Vagina (tissue), 2 donors: ENCODE measurements at places on chromosomes 1 and 21.
A peak's percentile ranks its signal among the peaks of the same experiment; 100 is the strongest.

DNA sequence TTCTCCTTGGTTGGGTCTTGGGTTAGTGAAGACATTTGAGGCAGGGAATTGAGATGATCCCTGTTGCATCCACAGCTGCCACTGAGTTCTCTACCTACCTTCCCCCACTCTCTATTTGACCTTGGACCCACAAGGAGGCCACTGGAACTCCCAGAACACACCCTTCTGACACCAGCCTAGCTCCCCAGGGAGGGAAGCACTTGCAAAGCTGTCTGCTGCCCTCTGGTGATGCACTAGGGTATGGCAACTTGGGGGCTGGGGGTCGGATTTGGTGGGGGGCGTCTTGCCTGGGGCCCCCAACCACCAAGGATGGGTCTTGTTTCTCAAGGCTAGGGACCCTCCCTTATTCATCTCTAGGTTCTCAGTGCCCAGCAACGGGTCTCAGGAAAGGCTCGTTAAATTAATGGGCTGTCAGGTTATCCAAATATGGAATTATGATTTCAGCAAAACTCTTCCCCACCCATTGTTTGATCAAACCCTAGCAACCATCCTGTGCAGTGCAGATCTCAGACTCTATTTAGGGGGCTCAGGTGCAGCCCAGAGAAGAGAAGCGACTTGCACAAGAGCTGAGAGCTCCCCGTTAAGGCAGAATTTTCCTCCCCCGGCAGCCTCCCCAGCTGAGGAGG lies 177.8 kb upstream of the KLHDC7A start:
- H3K36me3 ChIP-seq, result no peaks in the 10 kb centered on the region
- no peak overlapping the region for H3K27ac ChIP-seq
- H3K4me3 ChIP-seq, result no peak overlapping the region
- DNase-seq, result no peak
- no peaks in the 10 kb centered on the region for H3K27me3 ChIP-seq
- H3K4me1 ChIP-seq, result no peaks in the 10 kb centered on the region

DNA sequence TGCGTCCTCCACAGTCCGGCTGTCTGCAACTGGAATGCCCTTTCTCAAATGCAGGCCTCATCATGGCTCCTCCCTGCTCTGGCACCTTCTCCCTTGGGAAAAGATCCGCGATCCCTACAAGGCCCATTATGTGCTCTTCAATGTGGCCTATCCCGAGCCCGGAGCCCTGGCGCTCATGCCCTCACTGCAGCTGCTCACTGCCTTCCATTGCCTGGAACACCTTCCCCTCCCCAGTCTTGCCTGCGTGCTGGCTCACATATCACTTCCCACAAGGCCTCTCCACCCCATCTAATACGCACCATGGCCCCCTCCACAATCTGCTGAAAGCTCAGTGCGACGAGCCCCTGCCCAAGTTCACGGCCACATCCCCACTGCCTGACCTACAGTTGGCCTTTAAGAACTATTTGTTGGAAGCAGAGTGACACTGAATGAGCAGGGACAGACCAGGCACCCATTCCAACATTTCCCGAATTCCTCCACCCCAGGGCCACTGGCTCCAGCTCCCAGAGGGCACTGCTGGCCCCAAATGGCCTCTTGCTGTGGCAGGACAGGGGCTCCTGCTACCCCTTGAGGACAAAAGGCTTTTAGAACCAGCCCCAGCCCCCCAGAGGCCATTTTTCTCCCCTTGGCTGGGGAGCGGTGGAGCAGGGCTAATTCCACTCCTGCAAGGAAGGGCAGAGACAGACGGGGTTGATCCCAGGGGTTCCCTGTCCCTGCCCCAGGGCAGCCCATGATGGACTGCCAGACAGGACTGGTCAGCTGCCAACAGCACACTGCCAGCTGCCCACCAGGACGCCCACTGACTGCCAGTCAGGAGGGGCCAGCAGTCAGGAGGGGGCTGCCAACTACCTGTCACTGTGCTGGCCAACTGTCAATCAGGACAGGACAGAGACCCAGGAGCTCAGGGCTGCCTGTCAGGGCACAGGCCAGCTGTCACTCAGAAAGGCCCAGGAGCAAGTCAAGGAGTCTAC lies 64.8 kb downstream of the DHRS3 start:
- no peaks in the 10 kb centered on the region for H3K36me3 ChIP-seq
- H3K27ac ChIP-seq, result peak overlapping the region; percentile 87
- no peak overlapping the region for H3K4me3 ChIP-seq
- no peaks in the 10 kb centered on the region for H3K27me3 ChIP-seq

- DNase-seq, result no peak
- no peak overlapping the region for H3K4me3 ChIP-seq
- peaks cover 12% of the 10 kb centered on the region for H3K4me1 ChIP-seq
- no peaks in the 10 kb centered on the region for H3K36me3 ChIP-seq
These were observed 50.2 kb downstream of the EEIG2 start for GRCh38 chr1:108610073-108610472.

DNA sequence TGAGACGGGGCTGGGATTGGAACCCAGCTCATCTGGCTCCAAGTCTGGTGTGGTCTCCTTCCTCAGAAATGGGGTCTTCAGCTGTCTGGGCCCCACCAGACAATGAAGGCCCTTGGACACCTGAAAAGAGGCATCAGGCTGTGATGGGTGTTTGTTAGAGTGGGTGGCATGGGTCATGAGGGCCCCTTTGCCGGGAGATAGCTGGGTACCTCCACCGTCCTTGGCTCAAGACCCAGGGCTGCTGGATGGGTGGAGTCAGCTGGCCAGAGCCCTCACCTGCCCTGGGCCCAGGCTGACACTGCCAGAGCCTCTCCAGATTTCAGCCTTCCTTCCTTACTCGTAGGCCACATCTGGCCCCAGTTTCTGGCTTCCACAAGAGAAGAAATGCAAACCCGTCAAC lies 13.4 kb upstream of the TTC22 start:
- H3K36me3 ChIP-seq, result no peaks in the 10 kb centered on the region
- H3K27ac ChIP-seq, result no peak overlapping the region
- H3K4me1 ChIP-seq, result no peaks in the 10 kb centered on the region
- H3K27me3 ChIP-seq, result no peaks in the 10 kb centered on the region
- DNase-seq, result peak; percentile 76
- H3K4me3 ChIP-seq, result no peak overlapping the region

DNA sequence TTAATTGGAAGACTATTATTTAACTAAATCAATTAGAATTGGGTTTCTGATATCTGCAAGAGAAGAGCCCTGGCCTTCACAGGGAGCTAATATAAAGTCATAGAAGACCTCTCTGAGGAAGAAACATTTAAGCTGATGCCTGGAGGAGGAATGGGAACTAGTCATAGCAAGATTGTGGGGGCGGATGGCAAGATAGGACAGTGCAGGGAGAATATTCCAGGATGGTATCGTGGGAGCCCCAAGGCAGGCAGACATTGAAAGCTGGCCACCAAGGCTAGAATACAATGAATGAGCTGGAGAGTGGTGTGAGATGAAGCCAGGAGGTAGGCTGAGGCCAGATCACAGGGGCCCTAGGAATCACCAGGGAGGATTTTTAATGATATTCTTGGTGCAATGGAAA lies 20.8 kb upstream of the MYSM1 start:
- no peaks in the 10 kb centered on the region for H3K36me3 ChIP-seq
- H3K27ac ChIP-seq, result no peak overlapping the region
- H3K4me3 ChIP-seq, result no peak overlapping the region
- H3K4me1 ChIP-seq, result no peaks in the 10 kb centered on the region
- DNase-seq, result no peak
